Left colon (tissue), 2 donors: ENCODE measurements at places on chromosomes 13 and 19.
A peak's percentile ranks its signal among the peaks of the same experiment; 100 is the strongest.

DNA sequence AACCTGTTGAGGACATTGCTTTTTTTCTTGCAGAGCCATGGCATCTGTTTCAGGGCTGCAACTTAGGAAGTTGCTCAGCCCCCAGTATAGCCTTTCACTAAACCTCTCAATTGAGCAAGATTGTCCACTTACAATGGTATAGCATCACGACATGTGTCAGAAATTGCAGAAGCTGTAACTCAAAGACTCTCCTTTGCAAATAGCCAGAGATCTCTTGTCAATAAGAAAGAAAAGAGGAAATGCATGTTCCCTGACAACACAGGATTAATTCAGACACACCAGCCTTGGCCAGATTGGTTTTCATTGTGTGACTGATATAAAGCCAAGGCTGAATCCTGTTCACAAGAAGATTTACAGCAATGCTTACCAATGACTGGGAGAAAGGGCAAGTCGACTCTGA lies 38.7 kb upstream of the CYSLTR2 start:
- DNase-seq: no peak

DNA sequence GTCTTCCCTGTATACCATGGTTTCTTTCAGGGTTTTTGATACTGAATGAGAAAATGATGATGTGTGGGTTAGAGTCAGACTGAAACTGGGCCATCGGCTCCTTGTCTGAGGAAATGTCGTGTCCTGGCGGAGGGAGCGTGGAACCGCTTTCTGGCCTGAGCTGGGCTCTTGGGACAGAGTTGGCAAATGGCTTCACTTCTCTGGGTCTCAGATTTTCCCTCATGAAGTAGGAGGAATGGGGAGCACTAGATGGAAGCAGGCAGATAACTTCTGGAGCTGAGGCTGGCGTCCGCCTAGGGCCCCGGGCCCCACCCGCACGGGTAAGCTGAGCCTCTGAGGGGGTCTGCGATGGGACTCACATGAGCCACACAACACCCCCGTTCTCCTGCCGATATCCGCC lies 133.3 kb upstream of the WASF3 start:
- no peak for DNase-seq

GRCh38 chr19:51098365-51099046 lies 9.7 kb downstream of the CTU1 start:
- DNase-seq: peak; percentile 30

GRCh38 chr19:46065486-46066071 lies 24.8 kb upstream of the IGFL4 start:
- no peak for DNase-seq

DNA sequence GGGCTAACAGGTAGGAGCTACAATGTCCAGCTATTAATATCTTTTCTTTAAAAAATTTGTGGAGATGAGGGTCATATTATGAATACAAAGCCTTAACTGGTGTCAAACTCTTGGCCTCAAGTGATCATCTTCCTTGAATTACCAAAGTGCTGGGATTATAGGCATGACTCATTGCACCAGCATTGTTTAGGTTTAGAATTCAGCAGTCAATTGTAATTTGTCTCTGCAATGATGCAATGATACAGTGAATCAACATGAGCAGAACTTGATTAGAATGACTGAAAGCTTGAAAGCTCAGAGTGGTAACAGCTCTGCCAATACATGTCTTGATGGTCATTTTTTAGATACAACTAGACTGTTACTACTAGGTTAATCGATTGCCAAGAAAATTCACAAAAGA lies 752.8 kb upstream of the MIR17HG start:
- no peak for DNase-seq

GRCh38 chr19:19443902-19444680 lies 38.6 kb downstream of the GATAD2A start:
- no peak for DNase-seq

DNA sequence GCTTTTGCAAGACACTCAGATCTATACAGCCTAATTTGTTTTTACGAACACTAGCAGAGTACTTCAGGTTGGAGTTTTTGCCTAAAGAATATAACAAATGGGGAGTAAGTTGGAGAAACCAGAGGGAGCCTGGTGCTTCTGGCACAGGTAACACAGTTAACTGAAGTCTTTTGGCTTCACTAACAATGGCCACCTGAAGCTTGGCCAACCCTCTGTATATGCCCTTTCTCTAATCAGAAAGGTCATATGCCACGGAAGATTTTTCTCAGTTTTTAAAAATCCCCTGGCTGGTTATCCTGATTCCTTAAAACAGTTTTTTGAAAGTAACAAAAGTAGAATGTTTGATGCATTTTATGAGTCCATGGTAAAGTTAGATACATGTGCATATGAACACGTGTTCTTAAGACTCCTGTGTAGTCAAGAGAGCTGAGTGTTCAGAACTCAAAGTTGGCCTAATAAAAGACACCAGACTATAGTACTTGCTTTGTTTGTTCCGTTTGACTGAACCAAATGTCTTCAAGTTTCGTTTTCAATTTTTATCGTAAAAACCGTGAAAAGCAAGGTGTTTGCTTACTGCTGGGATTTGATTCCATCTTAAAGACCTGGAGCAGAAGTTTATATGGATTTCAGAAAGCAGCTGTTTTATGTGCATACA lies 137.5 kb downstream of the KCNRG start:
- DNase-seq: no peak

DNA sequence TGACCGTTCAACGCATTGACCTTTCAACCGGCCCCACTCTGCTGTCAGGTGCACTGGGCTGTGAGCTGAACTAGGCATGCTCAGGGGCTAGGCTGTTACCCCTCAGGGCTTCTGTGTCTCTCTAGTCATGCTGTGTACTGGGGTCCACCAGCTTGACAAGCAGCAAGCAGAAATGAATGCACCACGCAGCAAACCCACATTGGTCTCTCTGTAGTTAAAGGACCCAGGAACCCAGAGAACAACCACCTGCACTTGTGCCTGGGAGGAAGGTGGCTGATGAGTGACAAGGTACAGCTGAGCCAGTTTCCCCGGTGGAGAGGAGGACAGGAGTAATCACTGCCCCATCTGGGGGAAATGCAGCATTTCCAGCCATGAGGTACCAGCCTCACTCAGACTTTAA lies 159.9 kb downstream of the USP12 start:
- DNase-seq: no peak

DNA sequence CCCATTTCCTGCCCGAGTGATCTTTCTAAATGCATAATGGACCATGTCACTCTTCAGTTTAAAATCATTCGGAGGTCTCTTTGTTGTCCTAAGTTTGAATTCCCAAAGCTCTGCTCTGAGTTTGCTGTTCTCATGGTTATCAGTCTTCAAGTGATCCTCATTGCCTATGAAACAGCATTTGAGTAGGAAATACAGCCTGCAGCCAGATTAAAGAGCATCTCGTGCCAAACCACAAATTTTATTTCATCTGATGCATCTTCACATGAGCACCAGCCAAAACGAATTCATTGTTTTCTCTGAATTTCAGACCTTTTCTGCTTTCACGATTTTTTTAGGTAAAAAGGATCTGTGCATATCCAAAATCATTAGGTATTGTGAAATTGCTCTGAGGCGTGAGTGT lies 299.6 kb downstream of the TDRD3 start:
- no peak for DNase-seq

- no peak for DNase-seq
Measured at GRCh38 chr19:4327877-4328242, 10.8 kb downstream of the STAP2 start.

GRCh38 chr19:2790557-2791271 lies 5.4 kb downstream of the THOP1 start:
- DNase-seq: no peak

DNA sequence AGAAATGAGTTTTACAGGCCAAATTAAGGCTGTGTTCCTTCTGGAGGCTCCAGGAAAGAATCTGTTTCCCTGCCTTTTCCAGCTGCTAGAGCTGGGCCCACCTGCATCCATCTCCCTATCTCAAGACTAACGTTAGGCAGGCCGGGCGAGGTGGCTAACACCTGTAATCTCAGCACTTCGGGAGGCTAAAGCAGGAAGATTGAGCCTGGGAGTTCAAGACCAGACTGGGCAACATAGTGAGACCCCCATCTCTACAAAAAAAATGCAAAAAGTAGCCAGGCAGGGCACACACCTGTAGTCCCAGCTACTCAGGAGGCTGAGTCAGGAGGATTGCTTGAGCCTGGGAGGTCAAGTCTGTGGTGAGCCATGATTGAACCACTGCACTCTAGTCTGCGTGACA lies 14.6 kb downstream of the HIF3A start:
- DNase-seq: no peak

DNA sequence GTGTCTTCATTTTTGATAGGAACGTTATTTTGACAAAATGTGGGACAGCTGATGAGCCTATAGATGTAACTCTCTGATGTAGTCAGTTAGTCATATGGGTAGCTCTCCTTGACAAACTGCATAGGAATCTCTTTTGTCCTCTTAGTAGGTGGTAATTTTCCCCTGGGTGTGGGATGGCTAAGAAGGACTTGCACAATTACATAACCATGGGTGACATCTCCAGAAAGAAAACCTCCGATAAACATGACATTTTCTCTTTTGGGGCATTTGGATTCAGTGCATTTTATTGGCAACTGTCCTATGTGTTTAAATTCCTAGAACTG lies 41.8 kb downstream of the IGFL3 start:
- DNase-seq: no peak

- DNase-seq: no peak
Measured at GRCh38 chr19:18262917-18263316, 11.3 kb downstream of the IQCN start.

DNA sequence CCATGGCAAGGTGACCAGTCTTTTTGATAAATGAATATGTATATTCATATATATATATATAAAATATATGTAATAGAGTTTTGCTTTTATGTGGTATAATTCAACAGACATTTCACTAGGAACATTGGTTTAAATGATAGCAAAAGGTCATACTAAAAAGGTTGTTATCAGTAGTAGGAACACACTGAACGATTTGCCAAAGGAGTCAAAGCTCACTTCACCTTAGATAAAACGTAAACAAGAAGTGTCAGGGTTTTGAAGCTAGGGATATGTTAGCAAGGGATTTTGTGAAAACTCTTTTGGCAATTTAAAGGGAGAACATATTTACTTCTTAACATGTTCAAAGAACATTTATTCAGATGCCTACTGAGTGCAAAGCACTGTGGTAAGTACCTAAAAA lies 8.0 kb upstream of the HS6ST3 start:
- no peak for DNase-seq

- peak; percentile 66 for DNase-seq
Measured at GRCh38 chr13:113854238-113855011, 9.5 kb downstream of the GAS6 start.
